ENCODE measurements at places on chromosomes 3 and 15.
A peak's percentile ranks its signal among the peaks of the same experiment; 100 is the strongest.

- no peak for DNase-seq
Measured at GRCh38 chr3:27677565-27677964, 44.6 kb downstream of the EOMES start.

- no peak for DNase-seq
Measured at GRCh38 chr3:43180694-43181093, 74.8 kb upstream of the POMGNT2 start.

DNA sequence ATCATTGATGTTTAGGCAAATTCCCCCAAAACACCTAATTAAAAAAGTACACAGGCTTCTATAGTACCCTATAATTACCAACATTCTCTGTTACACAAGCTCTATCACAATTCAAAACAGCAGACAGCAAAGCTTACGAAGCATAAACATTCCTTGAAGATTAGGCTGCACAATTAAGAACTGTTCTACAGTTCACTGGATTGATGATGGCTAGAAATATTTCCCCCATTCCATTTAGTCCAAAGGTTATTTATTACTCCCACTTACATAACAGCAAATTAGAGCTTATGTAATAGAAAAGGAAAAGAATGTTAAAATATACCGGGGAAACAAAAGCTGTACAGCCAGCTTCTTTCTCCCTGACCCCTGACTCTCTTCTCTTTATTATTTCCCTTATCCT is 49.3 kb downstream of the UACA start:
- no peak for DNase-seq

DNA sequence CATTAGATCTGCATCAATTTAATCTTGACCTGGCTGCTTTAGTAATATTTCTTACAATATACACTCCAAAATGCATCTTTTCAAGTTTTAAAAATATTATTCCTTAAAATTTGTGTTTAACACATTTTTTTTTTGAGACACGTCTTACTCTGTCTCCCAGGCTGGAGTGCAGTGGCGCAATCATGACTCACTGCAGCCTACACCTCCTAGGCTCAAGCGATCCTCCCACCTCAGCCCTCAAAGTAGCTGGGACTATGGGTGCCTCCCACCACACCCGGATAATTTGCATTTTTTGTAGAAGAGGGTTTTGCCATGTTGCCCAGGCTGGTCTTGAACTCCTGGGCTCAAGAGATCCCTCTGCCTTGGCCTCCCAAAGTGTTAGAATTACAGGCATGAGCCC is 73.6 kb downstream of the ETV5 start:
- no peak for DNase-seq

DNA sequence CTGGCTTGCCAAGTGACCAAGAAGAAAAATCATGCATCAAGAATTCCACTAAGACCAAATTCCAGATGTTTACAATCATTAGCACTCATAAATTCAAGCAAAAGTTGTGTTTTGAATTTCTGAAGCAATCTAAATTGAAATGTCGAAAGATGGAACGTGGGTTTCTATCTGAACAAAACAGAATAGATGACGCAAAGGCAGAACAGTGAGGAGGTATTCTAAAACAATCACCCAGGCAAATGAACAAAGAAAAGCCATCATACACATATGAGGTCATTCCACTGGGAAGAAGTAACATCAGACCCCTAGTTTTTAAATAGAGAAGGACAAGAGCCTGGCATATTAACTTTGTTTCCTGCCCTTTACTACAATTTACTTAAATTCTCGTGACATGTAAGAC is 58.0 kb downstream of the MCF2L2 start:
- no peak for DNase-seq

GRCh38 chr3:15601399-15602145 is at the start of the genes BTD and HACL1:
TSS of gene BTD (plus strand) at chr3:15601745. CDS start at chr3:15635440, 33,695 bp downstream.
TSS of gene HACL1 (minus strand) at chr3:15601569. CDS start at chr3:15601463, 106 bp downstream.
- peak; percentile 99 for DNase-seq

- DNase-seq: no peak
Measured at GRCh38 chr3:124362455-124362854, 367.8 kb upstream of the UMPS start.

- DNase-seq: no peak
Measured at GRCh38 chr15:25333049-25333448, 105.8 kb downstream of the UBE3A start.

Data from activated CD4-positive, alpha-beta T cell treated with anti-CD3 and anti-CD28 coated beads for 4 hours (primary cell).